Muscle of arm (tissue), 14 donors: ENCODE measurements at places on chromosomes 6 and 20.
A peak's percentile ranks its signal among the peaks of the same experiment; 100 is the strongest.

DNA sequence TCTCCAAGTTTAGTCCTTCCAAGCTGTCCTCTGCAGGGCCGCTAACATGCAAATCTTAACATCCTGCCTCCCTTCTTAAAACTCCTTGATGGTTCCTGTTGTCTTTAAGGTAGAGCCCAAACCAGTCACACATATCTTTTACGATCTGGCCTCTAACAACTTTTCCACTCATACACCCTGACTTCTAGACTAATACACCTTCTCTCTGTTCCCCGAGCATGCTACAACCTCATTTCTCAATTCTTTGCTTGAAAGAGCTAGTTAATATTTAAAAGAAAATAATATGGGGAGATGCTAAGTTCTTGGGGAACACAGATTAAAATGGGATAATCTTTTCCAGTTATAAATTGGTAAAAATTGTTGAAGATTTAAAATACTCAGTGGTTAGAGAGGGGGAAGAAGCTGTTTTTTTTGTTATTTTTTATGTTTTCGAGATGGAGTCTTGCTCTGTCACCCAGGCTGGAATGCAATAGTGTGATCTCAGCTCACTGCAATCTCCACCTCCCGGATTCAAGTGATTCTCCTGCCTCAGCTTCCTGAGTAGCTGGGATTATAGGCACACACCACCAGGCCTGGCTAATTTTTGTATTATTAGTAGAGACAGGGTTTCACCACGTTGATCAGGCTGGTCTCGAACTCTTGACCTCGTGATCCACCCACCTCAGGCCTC lies 250.7 kb downstream of the MAFB start:
- DNase-seq: no peak

DNA sequence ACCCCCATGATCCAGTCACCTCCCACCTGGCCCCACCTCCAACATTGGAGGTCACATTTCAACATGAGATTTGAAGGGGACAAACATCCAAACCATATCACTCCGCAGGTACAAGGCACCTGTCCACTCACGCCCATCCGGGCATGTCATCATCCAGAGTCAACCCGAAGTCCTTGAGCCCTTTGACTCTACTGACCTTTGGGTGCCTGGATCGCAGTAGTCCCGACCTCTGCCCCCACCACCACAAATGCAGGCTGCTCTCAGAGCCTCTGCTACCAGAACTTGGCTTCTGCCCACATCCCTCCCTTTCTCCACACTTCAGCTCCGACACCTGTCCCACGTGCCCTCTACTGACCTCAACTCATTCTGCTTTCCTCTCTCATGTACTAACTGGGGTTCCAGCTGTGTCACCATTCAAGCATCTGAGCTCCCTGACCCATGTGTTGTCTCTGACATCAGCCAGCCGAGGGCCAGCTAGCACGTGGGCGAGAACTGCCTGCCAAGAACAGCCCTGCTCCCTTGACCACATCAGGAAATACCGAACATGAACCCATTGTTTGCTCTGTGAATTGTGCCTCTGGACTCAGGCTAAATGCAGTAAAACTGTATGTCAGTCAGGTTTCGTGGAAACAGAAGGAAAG lies 498.3 kb upstream of the SULF2 start:
- peak; percentile 17 for DNase-seq

GRCh38 chr6:6560909-6561308 lies 27.6 kb upstream of the LY86 start:
- DNase-seq: no peak

- no peak for DNase-seq
These were observed 678.6 kb upstream of the CITED2 start for GRCh38 chr6:140052736-140053729.

GRCh38 chr20:36313476-36313875 lies 7.3 kb downstream of the DLGAP4 start:
- no peak for DNase-seq

DNA sequence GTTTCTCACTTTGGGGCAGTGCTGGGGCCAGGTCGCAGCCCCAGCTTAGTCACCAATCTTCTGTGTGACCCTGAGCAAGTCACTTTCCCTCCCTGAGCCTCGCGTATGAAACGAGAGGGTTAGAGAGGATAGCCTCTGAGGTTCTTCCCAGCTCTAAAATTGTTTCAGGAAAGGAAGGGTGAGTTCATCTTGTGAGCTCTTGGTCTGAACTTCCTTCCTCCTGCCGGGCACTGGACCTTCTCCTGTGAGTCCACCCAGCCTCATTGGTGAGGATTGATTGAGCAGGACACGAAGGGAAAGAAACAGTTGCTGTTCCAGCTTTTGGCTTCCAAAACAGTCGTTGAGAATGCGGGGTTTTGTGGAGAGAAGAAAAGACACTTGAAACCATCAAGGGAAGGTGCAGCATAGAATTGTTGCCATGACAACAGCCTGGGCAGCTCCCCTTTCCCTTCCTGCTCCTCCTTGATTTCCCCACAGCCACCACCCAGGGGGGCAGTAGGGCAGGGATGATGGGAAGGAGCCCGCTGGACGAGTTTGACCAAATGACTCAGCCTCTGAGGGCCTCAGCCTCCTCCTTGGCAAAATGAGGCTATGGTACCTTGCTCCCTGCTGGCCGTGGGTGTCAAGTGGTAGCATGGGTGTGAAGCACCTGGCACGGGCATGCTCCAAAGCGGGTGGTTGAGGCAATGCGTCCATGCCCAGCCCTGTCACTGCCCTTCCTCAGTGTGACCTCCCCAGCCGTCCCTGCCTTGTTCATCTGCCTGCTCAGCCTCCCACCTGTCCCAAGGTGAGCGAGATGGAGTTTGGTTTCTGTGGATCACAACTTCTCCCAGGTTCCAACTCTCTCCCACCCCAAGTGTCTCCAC lies 107.8 kb downstream of the CDC5L start:
- DNase-seq: no peak

DNA sequence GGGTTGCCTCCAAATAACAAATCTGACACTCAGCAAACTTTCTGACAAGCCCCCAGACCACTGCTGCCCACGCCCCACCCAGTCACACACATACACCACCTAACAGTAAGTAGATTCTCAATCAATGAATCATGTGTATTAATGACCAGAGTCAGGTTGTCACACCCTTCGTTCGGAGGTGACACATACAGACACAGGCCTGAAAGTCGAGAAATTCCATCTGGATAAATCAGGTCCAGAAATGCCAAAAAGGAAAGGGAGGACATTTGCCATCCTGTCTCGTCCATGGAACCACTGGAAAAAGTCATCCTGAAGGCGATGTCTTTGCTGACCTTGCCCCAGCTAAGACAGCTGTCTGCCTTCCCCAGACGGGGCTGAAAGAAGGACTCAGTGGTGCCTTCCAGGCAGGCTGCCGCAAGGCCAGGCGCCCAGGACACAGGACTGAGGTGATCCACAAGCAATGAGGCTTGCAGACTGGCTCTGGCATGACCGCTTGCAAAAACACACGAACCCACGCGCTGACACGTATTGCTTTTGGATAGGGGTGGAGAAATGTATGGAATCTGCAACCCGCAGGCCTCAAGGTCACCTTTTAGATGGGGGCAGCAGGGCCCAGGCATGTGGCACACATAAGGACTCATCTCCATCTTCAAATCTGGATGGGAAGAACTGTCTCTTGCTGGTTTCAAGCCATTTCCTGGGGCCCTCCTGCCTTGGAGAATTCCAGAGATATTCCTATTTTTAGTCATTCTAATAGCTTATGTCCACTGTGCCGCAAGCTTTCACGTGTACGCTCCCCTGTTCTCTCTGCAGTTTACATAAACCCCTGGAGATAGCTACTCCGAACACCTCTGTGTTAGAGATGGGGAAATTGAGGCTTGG lies 9.0 kb downstream of the NFATC2 start:
- no peak for DNase-seq

GRCh38 chr6:51350308-51350904 lies 531.7 kb downstream of the TFAP2B start:
- no peak for DNase-seq

GRCh38 chr6:113315879-113316278 lies 541.3 kb upstream of the MARCKS start:
- no peak for DNase-seq

- DNase-seq: no peak
These were observed 116.2 kb upstream of the SNX9 start for GRCh38 chr6:157706883-157707282.

DNA sequence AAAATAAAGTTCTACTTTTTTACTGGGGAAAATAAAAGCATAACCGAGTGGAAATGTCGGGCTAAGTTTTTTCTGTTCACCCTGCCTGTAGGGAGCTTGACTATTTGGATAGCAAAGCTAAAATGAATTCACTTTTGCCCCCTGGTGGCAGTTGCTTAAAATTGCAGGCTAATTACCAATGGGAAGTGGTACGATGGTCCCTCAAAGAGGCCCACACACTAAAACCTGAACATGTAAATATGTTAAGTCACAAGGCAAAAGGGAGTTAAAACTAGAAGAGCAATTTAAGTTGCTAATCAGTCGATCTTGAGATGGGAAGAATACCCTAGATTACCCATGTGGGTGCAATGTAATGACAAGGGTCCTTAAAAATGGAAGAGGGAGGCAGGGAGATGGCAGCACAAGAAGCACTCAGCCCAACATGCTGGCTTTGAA lies 916 bp upstream of the SUN5 start:
- no peak for DNase-seq

GRCh38 chr6:28816909-28817807 lies 106.6 kb downstream of the TRIM27 start:
- DNase-seq: no peak

DNA sequence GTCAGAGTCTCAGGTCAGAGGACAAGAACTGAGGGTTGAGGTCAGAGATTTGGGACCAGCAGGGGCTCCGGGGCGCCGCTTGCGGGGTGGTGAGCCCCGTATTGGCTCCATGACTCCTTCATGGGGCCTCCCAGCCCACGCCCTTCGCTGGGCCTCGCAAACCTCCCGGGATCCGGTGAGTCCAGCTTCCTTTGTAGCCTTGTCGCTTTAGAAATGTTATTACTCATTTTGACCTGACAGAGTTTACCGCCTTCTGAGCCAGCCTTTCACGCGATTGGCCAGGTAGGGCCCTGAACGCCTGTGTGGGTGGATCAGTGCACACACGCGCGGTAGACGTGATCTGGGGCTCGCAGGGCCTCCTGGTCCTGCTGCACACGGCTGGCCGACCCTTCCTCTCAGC lies 181.1 kb downstream of the ERMARD start:
- no peak for DNase-seq

DNA sequence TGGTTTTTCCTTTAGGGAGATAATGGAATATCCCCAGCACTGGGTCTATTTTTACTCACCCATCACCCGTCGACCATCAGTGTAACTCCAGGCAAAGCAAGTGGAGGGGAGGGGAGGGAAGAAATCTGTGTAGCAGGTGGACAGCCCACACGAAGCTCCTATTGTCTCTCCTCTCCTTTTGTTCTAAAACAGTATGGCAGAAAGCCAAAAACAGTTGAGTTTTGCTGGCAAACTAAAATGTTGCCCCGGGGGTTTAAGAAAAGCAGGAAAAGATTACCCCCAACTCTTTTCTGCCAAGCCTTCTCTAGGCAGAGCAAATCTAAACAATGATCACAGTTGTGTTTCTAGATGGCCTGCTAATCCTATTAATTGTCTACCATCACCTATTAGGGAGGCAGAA lies 89.7 kb downstream of the PREP start:
- DNase-seq: no peak

GRCh38 chr20:59165891-59166709 lies 2.5 kb downstream of the ZNF831 start:
- DNase-seq: no peak

- no peak for DNase-seq
These were observed 168.0 kb downstream of the LINC00237 start for GRCh38 chr20:20938131-20938530.

GRCh38 chr20:41881466-41882046 lies 263.4 kb upstream of the CHD6 start:
- no peak for DNase-seq

- no peak for DNase-seq
These were observed 115.6 kb downstream of the TMEM170B start for GRCh38 chr6:11653028-11653583.

- no peak for DNase-seq
These were observed 99.0 kb downstream of the CAP2 start for GRCh38 chr6:17492350-17492749.

DNA sequence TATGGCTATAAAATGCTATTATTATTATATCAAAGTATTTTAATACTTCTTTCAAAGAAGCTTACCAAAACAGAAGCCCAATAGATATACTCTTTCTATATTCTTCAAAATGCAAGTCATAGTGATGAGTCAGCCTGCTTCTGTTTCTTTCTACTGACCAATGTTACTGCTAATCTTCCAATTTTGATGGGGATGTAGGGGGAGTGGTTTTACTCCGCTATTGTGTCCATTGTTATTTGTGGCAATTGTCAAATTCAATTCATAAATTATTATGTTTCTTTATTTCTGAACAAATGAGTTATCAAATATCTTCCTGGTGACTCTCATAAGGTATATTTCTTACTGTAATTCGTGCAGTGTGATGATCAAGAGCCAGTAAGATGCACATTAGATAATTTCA lies 221.5 kb upstream of the DEFB112 start:
- no peak for DNase-seq

DNA sequence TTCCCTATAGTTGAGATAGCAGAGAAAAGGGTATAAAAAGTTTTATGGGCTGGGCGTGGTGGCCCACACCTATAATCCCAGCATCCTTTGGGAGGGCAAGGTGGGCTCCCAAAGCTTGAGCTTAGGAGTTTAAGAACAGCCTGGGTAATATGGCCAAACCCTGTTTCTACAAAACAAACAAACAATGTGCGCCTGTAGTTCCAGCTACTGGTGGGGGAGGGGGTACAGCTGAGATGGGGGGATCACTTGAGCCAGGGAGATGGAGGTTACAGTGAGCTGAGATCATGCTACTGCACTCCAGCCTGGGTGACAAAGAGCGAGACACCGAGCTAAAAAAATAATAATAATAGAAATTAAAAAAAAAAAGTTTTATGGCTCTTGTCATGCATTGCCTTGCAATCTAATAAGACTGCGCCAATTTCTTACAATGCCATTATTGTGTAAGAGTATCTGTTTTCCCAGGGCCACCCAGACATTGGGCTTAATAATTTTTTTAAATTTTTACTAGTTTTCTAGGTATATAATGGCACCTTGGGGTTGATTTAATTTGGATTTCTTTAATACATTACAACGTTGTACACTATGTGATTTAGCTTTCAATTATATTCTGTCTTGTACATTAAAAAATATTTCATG lies 3.9 kb downstream of the ACSS2 start:
- DNase-seq: no peak

DNA sequence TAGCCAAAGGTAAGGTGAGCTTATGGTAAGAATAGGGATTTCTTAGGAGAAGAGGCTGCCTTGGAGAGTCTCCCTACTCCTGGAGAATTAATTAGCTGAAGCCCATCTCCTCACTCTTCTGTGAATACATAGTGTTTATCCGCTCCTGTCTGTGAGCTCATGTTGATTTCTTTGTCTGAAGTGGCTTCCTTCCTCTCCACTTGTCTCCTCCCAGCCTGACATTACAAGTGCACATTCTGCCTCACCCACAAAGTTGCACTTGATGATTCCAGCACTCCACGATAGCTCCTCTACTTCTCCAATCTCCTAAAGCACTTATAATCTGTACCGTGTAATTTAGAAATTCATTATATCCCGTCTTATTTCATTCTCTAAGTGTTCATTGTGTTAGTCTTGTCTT lies 287.2 kb downstream of the QKI start:
- no peak for DNase-seq

- peak; percentile 55 for DNase-seq
These were observed 505.1 kb upstream of the NRSN1 start for GRCh38 chr6:23620911-23621401.

GRCh38 chr6:21341910-21342309 lies 251.6 kb upstream of the SOX4 start:
- DNase-seq: no peak
